ENCODE measurements at places on chromosomes 7 and 10. TPM values are rescaled to one million over a fixed set of nuclear protein-coding genes. Genes with fewer than 3 reads are reported as not detected.

Gene MUC12
- 5.9 TPM for total RNA-seq

Gene DGKB
- 5.1 TPM for total RNA-seq

Gene CADPS2
- 4.1 TPM for total RNA-seq

- peak; percentile 22 for DNase-seq
- H3K27me3 ChIP-seq: no peaks in the 10 kb centered on the region
- no peaks in the 10 kb centered on the region for H3K36me3 ChIP-seq
- H3K27ac ChIP-seq: no peak overlapping the region
These were observed 142.5 kb downstream of the DNAJB6 start for GRCh38 chr7:157479326-157479725.

DNA sequence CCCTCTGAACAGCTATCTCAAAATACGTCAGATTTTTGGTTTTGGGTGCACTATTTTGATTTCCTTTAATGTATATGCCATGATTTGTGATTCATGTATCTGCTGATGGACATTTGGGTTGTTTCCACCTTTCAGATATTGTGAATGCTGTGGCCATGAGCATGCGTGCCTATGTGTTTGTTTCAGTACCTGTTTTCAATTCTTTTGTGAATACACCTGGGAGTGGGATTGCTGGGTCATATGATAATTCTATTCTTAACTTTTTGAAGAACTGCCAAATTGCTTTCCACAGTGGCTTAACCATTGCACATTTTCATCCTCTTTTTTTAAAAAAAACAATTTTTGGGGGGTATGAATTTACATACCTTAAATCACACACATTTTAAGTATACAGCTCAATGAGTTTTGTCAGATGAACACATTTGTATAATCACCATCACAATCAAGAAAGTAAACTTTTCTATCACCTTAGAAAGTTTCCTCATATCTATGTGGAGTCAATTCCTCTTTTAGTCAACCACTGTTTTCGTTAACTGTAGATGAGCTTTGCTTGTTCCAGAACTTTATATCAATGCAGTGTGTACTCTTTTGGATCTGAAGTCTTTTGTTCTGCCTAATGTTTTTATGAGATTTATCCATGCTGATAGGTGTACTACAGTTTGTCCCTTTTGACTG, 36.9 kb downstream of the CYP26A1 start:
- no peak for DNase-seq
- peak overlapping the region; percentile 50 for H3K4me3 ChIP-seq
- no peaks in the 10 kb centered on the region for H3K36me3 ChIP-seq
- H3K4me1 ChIP-seq: no peaks in the 10 kb centered on the region
- no peaks in the 10 kb centered on the region for H3K27me3 ChIP-seq
